ENCODE measurements at places on chromosomes 6 and 20.

DNA sequence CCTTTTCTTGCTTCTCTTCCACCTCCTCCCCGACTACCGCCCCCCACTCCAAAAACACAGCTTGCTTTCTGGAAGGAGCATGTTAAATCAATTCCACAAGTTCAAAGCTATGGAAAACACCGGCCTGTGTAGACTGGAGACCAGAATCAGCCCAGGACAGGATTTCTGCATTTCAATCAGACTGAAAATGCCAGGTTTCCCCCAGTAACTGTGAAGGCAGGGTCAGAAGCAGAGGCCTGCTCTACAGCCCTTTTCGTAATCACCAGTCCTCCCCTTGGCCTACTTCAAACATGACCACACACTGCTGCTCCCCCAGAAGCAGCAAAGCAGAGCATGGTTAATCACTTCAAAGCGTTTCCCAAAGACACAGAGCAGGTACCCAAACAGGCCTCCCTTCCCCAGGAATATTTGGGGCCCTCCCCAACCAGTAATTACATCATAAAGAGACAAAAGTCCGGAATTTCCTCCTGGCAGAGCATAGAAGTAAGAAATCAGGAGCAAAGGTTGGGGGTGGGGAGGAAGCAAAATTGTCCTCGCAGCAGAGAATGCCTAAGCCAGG is 38.4 kb downstream of the ZMYND8 start:
- DNase-seq, result no peak

DNA sequence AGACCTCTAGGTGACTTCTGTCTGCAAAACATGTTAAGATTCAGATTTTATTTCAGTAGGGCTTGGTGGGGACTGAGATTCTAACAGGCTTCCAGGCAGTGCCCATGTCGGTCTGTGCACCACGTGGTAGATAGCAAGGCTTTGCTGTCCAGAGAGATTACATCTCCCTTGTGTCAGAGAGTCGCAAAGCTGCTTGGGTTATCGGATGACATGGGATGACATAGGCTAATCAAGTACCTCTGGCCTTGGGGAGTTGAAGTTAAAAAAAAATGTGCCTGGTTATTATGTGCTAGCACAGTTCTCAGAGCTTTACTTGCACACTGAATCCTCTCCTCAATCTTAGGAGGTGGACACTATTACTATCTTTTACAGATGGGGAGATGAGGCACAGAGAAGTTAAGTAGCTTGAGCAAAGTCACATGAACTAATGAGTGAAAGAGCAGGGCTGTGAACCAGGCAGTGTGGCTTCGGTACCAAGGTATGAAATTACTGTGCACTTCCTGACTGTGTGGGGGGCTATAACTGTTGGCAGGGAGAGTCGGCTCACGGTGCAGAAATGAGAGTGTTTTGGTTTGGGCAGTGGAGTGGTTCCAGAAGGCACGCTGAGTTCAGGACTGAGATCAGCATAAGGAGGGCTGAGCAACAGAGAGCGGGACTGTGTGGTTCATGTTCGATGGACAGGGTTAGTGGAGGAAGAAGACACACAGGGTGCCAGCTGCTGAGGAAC is 41.1 kb downstream of the FARS2 start:
- peak; percentile 89 for DNase-seq

GRCh38 chr6:9408402-9409117 is 973.2 kb upstream of the SLC35B3 start:
- DNase-seq, result no peak

GRCh38 chr20:61613917-61614705 is 362.1 kb downstream of the CDH4 start:
- no peak for DNase-seq

GRCh38 chr6:119517428-119517827 is 167.9 kb upstream of the MAN1A1 start:
- no peak for DNase-seq

DNA sequence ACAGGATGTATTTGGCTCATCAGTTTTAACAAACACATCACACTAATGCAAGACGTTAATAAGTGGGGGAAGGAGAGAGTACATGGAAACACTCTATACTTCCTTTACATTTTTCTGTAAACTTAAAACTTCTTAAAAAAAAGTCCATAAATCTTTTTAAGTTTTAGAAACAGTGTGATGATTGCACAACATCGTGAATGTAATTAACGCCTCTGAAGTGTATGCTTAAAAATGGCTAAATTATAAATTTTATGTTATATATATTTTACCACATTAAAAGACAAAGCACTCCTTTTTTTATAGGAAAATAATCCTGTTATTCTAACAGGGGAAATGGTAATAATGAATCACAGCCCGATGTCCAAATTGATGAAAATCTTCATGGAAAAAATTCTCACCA is 144.1 kb upstream of the RUNX2 start:
- no peak for DNase-seq

- DNase-seq, result no peak
Observed at GRCh38 chr6:56532766-56533551, 109.7 kb downstream of the DST start.

GRCh38 chr6:49409951-49410542 is 53.0 kb downstream of the MMUT start:
- DNase-seq, result peak; percentile 10

DNA sequence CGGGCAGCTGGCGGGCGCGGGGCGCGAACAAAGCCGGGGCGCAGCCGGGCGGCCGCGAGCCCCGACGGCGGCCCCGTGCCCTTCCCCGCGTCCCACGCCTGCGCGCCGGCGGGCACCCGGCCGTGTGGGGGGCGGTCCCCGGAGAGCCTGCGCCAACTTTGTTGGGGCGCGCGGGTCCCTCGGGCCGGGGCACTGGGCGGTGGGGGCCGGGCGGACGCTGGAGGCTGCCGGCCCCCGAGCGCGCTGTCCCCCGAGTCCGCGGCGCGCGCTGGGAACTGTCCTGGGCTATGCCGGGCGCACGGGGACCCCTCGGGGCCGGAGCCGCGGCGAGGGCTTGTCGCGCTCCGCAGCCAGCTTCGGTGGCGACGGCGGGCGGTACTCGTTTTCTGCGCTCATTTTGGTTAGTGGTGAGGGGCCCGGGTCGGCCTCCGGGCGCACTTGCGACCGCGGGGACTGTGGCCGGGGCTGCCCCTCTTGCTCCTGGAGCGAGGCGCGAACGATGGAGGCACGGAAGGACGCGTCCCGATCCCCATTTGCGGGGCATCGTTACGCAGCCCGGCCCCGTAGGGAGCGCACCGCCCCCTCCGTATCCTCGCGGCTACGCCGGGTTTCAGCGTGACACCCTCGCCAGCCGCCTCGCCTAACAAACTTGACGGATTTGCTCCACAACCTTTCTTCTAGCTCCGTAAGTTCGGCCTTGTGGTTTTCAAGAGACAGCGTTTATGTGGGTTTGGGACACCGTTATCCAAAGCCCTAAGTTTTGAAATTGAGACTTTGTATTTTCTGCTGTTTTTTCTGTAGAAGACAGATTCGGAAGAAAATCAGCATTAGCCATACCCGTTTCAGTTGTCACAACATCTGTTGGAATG is 622 bp downstream of the SS18L1 start:
- no peak for DNase-seq

GRCh38 chr6:144265061-144265357 is 20.1 kb upstream of the UTRN start:
- DNase-seq, result no peak

Measured in GM12864 (cell line).